ENCODE measurements at places on chromosomes 4 and X.

GRCh38 chrX:105323928-105324327 lies 103.4 kb upstream of the TEX13A start:
- DNase-seq = no peak

DNA sequence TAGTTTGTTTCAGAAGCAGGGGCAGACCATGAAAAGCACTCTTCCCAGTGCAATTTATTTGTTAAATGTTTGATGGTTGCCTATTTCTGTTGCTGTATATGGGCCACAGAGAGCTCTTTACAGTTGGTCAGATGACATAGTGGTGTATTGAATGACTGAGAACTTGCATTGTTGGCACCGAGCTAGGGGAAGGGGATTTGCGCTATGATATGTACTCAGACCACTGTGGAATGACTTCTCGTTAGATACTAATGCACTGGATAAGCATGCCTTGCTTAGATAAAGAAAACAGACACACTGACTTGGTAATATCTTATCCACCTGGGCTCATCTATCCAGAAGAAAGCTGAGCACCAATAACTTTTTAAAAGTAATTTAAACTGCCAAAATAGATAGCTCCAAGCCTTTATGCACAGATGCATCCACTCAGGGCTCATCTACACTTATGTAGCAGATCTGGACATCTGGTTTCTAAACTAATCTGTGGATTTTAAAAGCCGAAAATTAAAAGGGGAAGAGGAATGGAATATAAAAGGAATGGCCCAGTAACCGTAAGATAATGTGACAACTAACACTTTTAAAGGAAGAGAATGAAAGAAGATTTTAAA lies 132.7 kb downstream of the GATB start:
- no peak for DNase-seq

GRCh38 chr4:41575665-41576064 lies 37.7 kb downstream of the LIMCH1 start:
- DNase-seq = no peak

DNA sequence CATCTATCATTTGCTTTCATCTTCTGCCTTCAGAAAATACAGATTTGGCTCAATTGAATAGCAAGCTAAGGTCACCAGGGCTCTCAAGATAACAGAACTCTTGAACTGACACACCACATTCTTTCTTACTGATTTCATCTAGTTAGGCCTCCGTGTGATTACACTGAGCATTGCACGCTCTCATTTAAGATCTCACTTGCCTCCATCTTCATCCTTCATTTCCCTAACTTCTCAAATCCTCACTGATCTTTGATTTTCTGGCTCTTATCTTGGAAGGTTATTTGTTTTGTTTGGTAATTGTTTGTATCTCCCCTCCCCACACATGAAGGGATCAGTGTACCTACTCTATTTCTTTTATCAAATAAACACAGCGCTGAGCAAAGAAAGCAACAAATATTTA lies 47.7 kb downstream of the MANBA start:
- no peak for DNase-seq

DNA sequence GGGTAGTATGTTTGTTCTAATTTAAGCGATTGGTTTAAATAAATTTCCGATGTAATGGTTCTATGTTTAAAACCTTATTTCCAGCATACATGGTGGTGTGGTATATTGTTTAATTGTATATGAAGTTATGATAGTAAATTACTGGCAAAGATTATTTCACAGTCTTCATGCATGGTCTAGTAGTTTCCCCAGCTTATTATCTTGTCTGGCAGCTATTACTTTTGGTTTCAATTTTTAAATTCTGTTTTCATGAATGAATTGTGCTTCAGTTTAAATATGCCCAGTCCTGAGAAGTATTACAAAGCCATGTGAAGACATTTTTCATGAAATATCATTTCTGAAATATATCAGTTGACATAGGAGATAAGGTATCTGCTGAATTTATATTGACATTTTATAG lies 6.3 kb downstream of the ALG13 start:
- DNase-seq = no peak

DNA sequence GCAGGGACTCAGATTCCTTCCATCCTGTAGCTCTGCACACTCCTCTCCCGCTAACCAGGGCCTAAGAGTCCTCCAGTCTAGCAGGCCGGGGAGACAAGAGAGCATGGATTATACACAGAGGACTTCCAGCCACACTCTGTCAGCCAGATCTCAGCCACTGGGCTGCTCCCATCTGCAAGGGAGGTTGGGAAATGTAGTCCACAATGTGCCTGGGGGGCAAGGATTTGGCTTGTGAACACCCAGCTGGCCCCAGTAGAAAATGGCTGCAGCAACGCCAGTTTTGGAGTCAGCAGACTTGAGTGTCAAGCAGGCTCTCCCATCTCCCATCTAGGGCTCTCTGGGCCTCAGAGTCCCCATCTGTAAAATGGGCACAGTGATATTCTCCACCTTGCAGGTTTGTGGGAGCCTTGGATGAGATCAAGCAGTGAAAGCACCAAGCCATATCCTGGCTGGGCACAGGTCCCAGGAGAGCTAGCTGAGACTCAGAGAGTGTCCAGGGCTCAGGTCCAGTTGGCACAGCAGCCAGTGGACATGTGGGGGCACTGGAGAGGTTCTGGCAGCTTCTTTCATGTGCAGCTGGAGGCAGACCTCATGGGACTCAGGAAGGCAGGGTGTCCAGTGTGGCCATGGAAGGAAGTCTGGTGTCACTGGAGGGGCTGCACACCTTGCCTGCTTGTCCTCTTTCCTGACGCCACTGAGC lies 14.6 kb downstream of the PSAPL1 start:
- DNase-seq = no peak

GRCh38 chr4:147465461-147465860 lies 15.4 kb upstream of the EDNRA start:
- DNase-seq = no peak

DNA sequence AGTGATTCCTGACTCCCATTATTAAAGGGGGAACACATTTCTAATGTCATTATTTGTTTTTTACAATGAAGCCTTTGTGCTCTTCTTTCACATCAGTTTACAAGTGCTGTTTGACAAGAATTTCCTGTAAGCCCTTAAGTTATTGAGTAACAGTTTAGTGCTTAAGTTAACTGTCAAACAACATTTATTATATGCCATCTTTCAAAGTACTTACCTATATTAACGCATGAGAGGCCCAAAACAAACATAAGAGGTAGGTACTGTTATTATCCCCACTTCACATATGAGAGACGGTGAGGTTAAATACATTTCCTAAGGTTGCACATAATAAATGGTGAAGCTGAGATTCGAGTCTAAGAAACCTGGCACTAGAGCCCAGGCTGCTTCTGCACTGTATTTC lies 56.0 kb upstream of the MAGED1 start:
- no peak for DNase-seq

DNA sequence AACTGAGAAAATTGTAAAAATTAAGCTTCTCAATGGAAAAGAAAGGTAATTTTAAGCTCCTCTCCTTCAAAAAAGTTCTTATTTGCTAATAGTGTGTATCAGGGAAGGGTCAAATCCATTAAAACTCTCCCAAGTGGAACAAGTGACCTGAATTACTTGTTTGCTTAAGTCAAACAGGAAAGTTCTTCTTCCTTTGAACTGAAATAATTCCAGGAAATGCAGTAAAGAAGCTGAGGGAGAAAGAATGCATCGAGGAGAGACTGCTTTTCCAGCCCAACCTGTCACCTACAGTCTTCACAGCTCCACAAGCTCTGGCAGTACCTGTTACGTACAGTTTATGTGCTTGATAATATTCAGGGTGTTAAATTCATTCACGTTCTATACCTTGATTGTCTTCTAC lies 131.1 kb downstream of the KLHL8 start:
- DNase-seq = no peak

- no peak for DNase-seq
Measured at GRCh38 chr4:19293080-19293479, 958.6 kb upstream of the SLIT2 start.

DNA sequence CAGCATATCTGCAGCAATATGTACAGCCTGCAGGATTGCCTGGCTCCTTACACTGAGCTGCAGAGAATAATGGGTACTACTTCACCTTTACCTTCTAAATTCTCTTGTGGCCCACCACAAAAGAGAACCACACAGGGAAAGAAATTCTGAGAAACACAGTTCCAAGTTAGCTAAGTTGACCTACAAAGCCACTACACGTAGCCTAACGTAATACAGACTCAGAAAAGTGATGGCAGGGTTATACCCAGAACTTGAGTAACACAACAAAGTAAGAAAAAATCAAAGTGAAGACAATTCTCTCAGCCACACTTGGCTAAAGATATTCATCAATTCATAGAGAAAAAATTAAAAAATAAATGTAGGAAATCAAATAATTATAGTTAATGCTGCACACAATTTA lies 26.4 kb upstream of the SRPX start:
- no peak for DNase-seq

DNA sequence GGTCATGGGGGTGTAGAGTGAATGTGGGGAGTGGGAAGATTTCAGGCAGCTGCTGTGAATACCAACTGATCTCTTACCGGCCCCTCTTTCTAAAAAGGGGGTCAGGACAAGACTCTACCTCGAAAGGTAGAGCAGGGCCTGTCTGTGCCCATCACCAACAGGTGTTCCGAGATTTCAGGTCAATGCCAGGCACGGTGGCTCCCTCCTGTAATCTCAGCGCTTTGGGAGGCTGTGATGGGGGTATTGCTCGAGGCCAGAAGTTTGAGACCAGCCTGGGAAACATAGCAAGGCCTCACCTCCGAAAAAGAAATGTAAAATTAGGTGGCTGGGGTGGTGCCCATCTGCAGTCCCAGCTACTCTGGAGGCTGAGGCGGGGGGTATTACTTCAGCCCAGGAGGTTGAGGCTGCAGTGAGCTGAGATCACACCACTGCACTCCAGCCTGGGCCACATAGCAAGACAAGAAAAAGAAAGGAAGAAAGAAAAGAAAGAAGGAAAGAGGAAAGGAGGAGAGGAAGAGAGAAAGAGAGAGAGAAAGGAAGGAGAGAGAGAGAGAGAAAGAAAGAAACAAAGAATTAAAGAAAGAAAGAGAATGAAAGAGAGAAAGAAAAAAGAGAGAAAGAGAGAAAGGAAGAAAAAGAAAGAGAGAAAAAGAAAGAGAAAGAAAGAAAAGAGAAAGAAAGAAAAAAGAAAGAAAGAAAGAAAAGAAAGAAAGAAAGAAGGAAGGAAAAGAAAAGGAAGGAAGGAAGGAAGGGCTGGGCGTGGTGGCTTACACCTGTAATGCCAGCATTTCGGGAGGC lies 50.1 kb downstream of the CRLF2 start:
- DNase-seq = no peak

GRCh38 chrX:142250502-142250901 lies 45.4 kb upstream of the MAGEC2 start:
- no peak for DNase-seq

DNA sequence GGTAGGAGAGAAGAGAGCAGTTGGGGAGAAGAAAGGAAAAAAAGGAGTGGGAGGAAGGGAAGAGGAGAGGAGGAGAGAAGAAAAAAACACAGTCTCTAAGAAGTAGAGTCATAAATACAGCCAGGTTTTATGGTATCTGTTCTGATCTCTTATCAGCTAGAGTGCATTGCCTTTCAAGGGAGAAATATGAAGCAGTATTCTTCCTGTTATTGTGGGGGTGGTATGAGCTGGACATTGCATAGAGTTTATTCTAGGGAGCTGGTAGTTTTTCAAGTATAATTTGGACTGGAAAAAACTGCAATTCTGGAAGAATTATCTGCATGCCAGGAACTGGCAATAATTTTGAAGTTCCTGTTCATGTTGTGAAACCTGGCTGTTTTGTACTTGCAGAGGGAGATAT lies 54.9 kb upstream of the TAB3 start:
- no peak for DNase-seq

- no peak for DNase-seq
Measured at GRCh38 chr4:34193451-34194154, 2050.7 kb downstream of the ARAP2 start.

DNA sequence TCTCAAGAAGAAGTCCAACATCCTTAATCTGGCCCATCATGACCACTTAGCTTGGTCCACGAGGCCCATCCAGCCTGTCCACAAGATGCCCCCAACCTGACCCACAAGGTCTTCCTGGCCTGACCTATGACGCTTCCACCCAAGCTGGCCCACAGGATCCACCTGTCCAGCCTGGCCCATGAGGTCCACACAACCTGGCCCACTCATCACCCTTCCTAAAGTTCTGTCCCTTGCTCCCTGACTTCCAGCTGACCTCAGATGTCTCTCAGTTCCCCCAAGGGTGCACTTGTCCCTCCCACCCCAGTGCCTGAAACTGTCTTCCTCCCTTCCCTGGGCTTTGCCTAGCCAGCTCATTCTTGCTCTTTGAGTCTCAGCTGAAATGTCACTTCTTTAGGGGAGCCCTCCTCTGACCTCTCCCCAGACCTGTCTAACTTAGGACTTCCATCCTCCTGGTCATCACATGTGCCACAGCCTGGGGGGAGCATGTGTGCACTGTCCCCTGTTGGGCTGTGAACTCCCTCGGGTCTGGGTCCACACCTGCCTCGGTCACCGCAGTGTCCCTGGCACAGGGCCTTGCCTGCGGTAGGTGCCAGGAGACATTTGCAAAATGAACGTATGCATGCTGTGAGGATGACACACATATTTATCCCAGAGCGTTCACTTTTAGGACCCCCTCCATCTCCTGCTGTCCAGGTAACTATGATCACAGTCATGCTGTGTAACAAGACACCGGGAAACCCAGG lies 61.7 kb downstream of the EVC start:
- no peak for DNase-seq

- DNase-seq = no peak
Measured at GRCh38 chrX:46211079-46211478, 334.1 kb downstream of the ZNF674 start.

- no peak for DNase-seq
Measured at GRCh38 chr4:173547889-173548288, 17.9 kb upstream of the HAND2 start.

GRCh38 chr4:1192493-1193205 lies 20.3 kb upstream of the SPON2 start:
- DNase-seq = no peak

DNA sequence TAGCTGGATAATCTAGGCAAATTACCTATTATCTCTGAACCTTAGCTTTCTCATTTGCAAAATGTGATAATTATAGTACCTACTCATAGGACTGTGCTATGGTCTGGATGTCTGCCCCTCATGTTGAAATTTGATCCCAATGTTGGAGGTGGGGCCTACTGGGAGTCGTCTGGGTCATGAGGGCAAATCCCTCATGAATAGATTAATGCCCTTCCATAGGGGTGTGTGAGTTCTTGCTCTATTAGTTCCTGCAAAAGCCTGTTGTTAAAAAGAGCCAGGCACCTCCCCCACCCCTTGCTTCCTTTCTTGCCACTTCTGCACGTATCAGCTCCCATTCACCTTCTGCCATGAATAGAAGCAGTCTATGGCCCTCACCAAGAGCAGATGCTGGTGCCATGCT lies 73.9 kb downstream of the SERTM2 start:
- no peak for DNase-seq

GRCh38 chr4:139560406-139561104 lies 4.5 kb upstream of the SETD7 start:
- no peak for DNase-seq

DNA sequence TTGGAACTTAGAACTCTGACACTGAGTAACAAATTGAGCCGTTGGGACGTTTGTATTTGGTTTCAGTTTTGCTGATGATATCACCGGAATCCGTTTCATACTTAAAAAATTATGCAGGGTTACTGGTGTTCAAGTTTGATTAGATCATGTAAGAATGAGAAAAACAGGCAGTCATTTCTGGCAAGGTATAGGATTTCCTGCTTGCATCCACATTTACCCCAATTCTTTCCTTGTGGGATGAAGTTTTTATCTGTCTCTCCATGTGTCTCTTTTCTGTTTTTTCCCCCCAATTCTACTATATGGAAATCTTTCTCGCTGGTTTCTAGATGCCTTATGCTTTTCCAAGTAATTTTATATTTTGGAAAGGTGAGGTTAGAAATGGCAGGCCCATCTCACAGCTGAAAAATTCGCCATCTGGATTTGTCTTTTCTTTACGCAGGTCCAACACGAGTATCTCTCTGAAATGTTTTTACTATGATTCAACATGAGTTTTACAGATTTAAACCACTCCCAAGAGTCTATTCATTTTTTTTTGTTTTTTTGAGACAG lies 197.9 kb downstream of the SHOX start:
- no peak for DNase-seq
